GM12891 (cell line): ENCODE measurements at places on chromosomes 7 and 10.

- DNase-seq: no peak
These were observed 115.8 kb upstream of the LANCL2 start for GRCh38 chr7:55249332-55249731.

DNA sequence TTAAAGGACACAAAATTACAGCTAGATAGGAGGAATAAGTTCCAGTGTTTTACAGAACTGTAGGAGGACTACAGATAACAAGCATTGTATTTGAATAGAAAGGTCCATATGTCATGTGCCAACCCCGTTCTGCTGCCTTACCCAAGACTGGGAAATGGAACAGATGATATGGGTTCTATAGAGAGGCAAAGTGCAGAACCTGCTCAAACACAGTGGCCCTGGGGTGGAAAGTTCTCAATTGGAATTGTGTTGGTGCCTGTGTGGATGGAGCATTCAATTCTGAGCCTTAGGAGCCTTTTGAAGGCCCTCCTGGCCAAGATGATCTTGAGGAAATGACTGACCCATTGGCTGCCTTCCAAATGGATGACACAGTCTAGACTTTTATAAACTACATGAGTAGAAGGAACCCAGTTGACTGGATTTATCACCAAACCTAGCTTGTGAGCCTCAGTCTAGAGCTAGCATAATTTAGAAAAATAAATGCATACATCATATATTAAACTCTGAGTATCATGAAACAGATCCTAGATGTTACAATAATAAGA lies 4.1 kb upstream of the PRSS1 start:
- no peak for DNase-seq

GRCh38 chr10:106078895-106079576 lies 1085.5 kb downstream of the SORCS1 start:
- no peak for DNase-seq

DNA sequence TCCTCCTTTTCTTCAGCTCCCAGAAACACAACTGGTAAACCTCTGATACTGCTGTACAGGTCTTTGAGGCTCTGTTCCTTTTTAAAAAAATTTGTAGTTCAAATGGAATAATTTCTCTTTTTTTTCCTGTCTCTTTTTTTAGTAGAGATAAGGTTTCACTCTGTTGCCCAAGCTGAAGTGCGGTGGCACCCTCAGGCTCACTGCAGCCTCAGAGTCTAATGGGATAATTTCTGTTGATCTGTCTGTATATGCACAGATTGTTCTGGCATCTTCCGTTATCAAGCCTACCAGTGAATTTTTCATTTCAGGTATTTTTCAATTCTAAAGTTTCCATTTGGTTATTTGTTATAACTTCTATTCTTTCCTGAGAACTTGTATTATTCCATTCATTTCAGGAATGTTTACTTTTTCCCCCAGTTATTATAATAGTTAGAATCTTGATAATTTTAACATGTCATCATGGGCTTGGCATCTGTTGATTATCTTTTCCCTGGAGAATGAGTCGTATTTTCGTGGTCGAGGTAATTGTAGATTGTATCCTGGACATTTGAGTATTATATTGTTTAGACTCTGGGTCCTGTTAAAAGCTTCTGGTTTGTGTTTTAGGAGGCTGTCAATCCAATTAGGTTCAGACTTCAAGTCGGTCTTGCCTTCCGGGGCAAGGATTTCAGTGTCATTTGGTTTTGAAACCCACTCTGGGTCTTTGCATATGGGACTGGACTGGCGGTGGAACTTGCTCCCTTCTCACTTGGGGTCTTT lies 24.5 kb downstream of the CRCP start:
- no peak for DNase-seq

GRCh38 chr10:92091965-92092364 lies 168.4 kb downstream of the BTAF1 start:
- DNase-seq: no peak

GRCh38 chr7:13748998-13749397 lies 240.5 kb downstream of the ETV1 start:
- DNase-seq: no peak

DNA sequence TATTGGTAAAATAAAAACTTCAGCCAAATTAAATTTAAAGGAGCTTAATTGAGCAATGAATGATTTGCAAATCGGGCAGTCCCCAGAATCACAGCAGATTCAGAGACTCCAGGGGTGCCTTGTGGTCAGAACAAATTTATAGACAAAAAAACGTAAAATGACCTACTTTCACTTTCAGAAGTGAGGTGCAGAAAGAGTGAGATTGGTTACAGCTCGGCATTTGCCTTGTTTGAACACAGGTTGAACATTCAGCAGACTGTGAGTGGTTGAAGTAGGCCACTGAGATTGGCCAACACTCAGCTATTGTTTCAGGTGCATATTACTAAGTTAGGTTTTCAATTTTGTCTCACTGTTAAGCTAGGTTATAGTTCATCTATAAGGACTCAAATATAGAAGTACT lies 153.4 kb downstream of the BICC1 start:
- DNase-seq: no peak

GRCh38 chr10:29835055-29835454 lies 200.3 kb upstream of the SVIL start:
- DNase-seq: no peak

GRCh38 chr10:47058961-47059391 lies 147.7 kb downstream of the PTPN20 start:
- no peak for DNase-seq

DNA sequence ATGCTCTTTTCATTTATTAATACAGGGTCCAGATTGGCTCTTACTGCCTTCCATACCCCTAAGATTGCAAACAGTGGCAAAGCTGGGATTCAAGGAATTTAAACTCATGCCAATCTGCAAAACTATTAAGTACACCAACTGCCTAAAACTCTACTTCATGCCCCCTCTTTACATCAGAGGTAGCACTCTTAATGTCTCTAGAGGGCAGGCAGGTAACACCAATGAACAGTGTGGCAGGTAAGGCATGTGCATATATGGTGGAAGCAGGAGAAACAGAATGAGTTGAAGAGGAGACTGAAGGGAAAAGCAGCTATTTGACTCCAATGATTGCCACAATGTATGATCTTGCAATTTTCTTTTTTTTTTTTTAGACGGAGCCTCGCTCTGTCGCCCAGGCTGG lies 156.7 kb downstream of the BTAF1 start:
- no peak for DNase-seq

DNA sequence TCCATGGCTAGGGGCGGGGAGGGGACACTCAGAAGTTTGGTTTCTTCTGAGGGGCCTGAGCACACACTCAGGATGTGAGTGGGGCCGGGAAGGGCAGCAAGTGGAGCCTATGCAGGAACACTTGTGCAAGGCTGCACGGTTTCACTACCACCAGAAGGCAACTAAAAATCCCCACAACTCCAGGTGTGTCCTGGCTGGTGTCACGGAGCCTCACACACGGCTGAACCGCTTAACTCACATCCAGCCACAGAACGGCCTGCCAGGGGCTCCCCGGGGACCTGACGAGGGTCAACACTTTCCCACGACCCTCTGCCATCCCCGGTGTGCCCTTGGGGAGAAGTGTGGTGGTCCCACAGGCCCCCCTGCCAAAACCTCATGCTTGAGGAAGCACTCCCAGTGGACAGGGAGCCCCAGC lies 173.9 kb downstream of the ELFN1 start:
- DNase-seq: no peak

DNA sequence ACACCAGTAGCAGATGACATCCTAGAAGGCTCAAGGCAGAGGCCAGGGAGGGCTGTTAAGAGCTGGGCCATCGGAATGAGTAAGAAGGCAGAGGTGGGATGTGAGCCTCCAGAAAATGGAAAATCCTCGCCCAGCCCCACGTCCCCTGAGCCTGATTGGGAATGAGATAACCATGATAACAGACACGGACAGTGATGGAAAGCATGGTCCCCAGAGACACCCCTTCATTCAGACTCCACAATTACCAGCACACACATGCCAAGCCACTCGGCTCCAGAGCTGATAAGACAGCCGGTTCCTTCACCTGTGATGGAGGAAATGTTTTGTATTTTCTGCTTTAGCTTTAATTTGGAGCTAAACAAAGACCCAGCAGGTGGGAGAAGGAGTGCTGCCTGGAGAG lies 106.0 kb downstream of the GRID1 start:
- DNase-seq: no peak

GRCh38 chr7:30145426-30145970 lies 10.7 kb downstream of the MTURN start:
- no peak for DNase-seq

GRCh38 chr10:35005868-35006267 lies 84.3 kb downstream of the CUL2 start:
- DNase-seq: no peak

DNA sequence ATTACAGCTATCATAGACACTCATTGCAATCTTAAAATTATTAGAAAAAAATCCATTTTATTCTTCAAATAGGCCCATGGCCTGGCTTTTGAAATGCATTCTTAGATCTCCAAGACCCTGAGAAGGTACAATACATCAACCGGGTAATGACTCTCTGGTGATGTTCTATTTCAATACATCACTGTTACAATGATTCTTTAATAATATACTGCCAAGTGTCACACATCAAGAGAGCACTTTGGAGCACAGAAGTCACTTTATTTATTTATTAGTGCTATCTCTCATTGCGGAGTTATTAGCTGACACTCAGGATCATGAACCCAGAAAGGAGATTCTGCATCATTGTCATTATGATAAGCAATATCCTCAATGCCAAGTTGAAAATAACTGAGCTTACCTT lies 748.5 kb upstream of the MBL2 start:
- DNase-seq: no peak

- no peak for DNase-seq
These were observed 294.7 kb downstream of the ARL4A start for GRCh38 chr7:12982178-12982577.

DNA sequence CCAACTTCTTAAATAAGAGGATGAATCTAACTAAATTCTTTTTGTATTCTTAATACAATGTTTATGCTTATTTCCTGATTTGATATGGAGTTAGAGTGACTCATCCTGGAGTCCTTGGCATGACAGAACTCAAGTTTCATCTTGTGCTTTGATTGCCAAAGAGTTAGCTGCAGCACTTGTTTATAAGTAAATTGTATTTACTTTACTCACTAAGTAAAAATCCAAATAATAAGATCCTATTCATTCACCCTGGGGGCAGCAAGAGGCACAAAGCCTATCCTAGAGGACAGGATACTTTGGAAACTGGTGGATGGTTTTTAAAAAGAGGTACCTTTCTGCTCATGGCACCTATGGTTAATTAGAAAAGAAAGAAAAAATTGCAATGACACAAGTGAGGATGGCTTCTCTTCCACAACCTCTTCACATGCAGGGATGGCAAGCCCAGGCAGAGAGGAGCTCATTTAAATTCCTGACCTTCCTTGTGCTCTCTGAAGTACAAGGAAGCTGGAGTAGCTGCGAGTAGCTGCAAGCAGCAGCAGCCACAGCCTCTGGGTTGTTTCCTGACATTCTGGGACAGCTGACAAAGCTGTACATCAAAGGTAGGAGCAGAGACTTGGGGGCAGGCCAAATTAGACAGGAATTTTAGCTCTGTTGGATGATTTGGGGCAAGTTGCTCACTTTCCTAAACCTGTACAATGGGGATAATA lies 28.5 kb upstream of the CROT start:
- DNase-seq: no peak

GRCh38 chr7:7956531-7957128 lies 12.0 kb upstream of the GLCCI1 start:
- no peak for DNase-seq

DNA sequence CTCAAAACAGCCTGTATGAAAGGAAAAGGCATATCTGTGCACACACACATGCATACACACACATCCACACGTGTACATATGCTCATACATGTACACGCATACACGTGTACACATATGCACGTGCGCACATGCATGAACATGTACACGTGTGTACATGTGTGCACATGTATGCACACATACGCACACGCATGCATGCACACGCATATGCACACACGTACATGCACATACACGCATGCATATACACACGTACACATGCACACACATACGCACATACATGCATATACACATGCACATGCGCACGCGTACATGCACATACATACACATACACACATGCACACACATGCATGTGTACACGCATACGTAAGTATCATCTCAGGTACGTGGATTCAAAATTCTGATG lies 19.4 kb downstream of the DIP2C start:
- DNase-seq: no peak

DNA sequence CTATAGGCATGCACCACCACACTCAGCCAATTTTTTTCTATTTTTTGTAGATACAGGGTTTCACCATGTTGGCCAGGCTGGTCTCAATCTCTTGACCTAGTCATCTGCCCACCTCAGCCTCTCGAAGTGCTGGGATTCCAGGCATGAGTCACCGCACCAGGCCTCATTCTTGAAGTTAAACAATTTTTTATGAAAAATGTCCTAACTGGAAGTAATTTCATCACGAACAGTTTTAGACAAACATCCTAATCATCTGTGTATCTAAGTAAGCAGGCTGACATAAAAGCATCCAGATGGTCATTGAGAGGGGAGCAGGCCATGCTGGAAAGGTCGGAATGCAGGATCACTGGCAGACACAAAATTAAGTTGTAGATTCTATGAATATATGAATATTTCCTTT lies 269.1 kb downstream of the ZMYND11 start:
- no peak for DNase-seq

- no peak for DNase-seq
These were observed 14.2 kb upstream of the PDCD4 start for GRCh38 chr10:110857265-110858171.

DNA sequence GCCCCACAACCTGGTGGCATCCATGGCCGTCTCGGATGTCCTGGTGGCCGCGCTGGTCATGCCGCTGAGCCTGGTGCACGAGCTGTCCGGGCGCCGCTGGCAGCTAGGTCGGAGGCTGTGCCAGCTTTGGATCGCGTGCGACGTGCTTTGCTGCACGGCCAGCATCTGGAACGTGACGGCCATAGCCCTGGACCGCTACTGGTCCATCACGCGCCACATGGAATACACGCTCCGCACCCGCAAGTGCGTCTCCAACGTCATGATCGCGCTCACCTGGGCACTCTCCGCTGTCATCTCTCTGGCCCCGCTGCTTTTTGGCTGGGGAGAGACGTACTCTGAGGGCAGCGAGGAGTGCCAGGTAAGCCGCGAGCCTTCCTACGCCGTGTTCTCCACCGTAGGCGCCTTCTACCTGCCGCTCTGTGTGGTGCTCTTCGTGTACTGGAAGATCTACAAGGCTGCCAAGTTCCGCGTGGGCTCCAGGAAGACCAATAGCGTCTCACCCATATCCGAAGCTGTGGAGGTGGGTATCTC lies 1.1 kb downstream of the HTR5A start:
- no peak for DNase-seq

GRCh38 chr10:119860866-119861607 lies 11.6 kb downstream of the MCMBP start:
- DNase-seq: no peak
